ENCODE measurements at places on chromosomes 4 and X. TPM values are rescaled to one million over a fixed set of nuclear protein-coding genes. Genes with fewer than 3 reads are reported as not detected.

The CITED1 gene
- polyA plus RNA-seq: not detected

The WNK3 gene
- 0.30 TPM for polyA plus RNA-seq

The ASB9 gene
- 6.8 TPM for polyA plus RNA-seq

The TMSB15A gene
- polyA plus RNA-seq: 17.2 TPM

The MEPE gene
- polyA plus RNA-seq: not detected

The AWAT2 gene
- polyA plus RNA-seq: 0.29 TPM

The IQSEC2 gene
- polyA plus RNA-seq: 5.4 TPM

The CENPE gene
- 1.3 TPM for polyA plus RNA-seq
